ENCODE measurements at places on chromosomes 5 and 9.

DNA sequence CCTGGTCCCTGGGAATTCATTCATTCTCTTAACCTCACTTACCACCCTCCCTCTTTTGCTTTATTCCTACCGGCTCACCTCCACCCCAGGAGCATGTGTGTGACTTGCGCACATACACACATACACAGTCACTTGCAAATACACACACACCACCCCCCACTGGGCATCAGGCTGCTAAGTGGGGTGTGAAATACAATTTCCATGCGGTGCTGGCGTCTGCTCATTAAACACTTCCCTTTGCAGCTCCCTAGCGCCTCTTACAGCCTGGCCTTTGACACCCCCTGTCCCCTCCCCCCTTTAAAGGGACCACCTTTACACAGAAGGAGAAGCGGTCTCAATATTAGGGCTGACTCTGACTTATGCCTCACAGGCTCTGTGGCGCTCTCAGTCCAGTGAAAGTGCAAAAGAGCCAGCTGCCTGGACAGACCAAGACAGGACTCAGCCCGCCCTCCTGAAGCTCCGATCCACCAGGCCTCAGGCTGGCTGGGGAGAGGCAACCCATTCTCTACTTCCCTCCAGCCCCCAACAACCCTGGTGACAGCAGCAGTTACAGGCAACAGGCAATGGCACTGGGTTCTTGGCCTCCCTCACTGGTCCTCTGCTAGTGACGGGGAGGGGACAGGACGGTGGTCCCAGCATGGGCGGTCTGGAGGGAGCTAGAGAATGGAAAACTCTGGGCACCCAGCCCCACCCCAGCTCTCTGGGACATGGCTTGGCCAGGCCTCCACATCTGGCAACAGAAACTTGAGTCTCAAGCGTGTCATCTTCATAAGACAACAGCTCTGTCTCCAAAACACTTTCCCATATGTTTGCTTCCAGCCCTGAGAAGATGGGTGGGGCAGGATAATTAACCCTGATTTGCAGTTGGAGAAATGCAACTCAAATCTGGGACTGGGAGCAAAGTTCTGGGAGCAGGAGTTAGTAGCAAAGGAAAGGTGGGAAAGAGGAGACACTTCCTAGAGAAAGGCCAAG is 12.0 kb downstream of the ENHO start:
- DNase-seq, result no peak

DNA sequence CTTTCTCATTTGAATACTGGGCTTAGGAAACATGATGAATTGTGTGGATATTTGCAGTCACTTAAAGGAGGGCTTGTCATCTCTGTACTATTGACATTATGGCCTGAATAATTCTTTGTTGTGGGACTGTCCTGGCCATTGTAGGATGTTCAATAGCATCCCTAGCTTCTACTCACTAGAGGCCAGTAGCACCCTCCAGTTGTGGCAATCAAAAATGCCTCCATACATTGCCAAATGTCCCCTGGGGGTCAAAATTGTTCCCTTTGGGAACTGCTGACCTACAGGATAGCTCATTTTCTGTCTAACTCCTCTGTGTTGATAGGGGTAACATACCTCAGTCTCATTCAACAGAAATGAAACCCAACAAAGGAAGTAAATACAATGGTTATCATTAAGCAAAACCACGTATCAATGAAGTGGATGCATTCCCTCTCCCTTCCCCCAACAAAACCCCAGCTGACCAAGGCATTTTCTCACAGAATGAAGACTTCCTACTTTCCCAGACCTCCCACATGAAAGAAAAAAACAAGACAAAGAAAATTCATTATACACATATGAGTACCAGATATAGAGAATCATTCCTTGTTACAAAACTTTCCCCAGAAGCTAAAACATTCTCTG is 18.1 kb downstream of the FYB1 start:
- no peak for DNase-seq

DNA sequence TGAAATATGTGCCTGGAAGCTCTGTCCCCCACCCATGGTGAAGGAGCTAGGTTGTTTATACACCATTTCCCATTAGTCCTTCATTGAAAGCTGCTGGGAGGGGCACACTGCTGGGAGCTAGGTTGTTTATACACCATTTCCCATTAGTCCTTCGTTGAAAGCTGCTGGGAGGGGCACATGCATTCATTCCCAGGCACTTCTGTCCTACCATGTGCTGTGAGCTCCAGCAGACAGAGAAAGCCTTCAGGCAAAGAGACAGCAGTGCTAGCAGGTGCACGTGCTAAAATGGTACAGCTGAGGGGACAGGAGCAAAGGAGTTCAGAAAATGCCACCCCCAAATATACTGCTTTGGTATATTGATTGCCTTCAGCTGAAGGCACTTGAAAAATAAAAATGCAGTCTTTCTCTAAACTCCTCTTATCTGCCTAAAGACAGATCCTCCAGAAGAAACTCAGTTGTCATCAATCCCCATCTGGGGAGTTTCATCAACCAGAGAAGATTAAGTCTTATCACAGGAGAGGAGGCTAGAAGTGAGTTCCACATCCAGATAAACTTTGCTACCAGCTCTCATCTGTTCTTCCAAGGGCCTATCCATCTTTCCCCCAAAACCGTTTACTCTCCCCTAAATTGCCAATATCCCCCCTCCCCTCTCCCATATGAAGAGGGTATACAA is 27.7 kb upstream of the DAPK1 start:
- DNase-seq, result no peak

- DNase-seq, result no peak
Observed at GRCh38 chr9:106587042-106587441, 275.9 kb upstream of the ZNF462 start.

DNA sequence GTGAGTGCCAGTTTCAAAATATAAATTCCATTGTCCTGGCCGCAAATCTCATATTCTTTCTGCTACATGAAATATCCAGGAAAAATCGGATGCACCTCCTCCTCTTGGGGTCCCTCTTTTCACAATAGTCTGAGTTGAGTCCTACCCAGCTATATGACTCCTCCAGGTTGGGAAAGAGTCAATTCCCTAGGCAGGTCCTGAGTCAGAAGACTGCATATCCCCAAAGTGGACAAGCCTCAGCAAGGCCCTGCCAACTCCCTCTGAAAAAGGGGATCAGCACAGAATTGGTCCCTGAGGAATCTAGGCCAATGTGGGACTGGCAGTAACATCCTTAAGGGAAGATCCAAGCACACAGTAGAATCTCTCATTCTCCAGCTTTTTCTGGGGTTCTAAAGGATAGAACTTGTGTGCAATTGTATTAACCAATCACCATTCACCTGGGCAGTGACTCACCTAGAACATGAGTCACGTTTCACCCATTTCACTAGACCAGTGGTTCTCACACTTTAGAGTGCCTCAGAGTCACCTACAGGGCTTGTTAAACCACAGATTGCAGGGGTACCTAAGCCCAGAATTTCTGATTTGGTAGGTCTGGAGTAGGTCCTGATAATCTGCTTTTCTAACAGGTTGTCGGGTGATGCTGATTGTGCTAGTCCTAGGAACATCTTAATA is 44.7 kb upstream of the TMEM215 start:
- DNase-seq, result no peak

GRCh38 chr5:170147753-170148264 is 42.1 kb downstream of the FOXI1 start:
- no peak for DNase-seq

- no peak for DNase-seq
Observed at GRCh38 chr5:38758774-38759600, 86.8 kb upstream of the OSMR start.

- no peak for DNase-seq
Observed at GRCh38 chr9:88833946-88834345, 157.3 kb upstream of the S1PR3 start.

DNA sequence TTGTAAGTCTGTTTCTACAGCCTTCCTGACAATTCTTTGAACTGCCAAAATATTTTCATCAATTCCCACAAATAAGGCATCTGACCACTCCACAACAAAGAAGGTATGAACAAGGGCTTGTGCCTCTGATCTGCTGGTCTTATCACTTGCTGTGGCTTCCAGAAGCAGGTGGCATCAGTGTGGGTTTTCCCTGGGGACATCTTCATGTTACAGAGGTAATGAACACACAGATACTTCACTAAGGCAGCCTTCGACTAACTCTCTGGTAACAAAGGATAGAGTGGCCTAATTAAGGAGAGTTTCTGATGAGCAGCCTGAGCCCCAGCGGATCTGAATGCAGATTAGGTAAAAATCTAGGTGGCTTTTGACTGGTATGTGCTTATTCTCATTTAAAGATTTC is 15.2 kb upstream of the ERAP2 start:
- no peak for DNase-seq

GRCh38 chr5:36875790-36876298 is 725 bp upstream of the NIPBL start:
- peak; percentile 50 for DNase-seq

- DNase-seq, result peak; percentile 25
Observed at GRCh38 chr5:33441241-33442177, 744 bp downstream of the TARS1 start.

- no peak for DNase-seq
Observed at GRCh38 chr9:14524873-14525515, 168.2 kb downstream of the ZDHHC21 start.

DNA sequence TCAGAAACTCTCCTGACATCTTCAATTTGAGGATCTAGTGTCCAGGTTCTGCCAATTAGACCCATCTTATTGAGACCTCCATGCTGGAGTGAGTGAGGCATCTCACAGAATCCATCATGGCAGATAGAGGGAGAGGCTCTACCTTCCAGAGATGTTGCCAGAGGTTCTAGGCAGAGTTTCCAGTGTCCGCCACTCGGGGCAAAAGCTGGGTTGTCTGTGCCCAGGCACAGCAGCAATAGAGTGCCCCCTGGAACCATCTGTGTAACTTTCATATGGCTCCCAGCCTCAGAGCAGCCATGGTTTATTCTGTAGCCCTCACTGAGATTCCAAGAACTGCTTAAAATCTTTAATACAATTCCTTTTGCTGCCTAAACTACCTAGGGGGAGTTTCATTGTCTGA is 16.6 kb upstream of the CCDC112 start:
- no peak for DNase-seq

- no peak for DNase-seq
Observed at GRCh38 chr9:135802876-135803419, 101.0 kb downstream of the KCNT1 start.

- no peak for DNase-seq
Observed at GRCh38 chr5:6041977-6042550, 336.3 kb downstream of the MED10 start.

- no peak for DNase-seq
Observed at GRCh38 chr5:65152131-65152530, 329.6 kb downstream of the ADAMTS6 start.

GRCh38 chr5:160363660-160364395 is 6.6 kb downstream of the C1QTNF2 start:
- DNase-seq, result no peak

- DNase-seq, result no peak
Observed at GRCh38 chr5:131718487-131719014, 78.3 kb downstream of the FNIP1 start.

GRCh38 chr5:116574367-116575325 is at the start of gene SEMA6A:
SEMA6A (minus strand) TSS chr5:116574823; CDS start chr5:116504944, 69,879 bp downstream.
- DNase-seq, result no peak

GRCh38 chr5:2989517-2989916 is 238.0 kb upstream of the IRX2 start:
- no peak for DNase-seq

All from stimulated activated CD4-positive, alpha-beta T cell treated with anti-CD3 and anti-CD28 coated beads, TNF-alpha, amount 100 ng/mL, for 4 hours (primary cell).